SJSA1 (cell line): ENCODE measurements at places on chromosomes 2 and 18. TPM values are rescaled to one million over a fixed set of nuclear protein-coding genes. Genes with fewer than 3 reads are reported as not detected.
A peak's percentile ranks its signal among the peaks of the same experiment; 100 is the strongest.

DNA sequence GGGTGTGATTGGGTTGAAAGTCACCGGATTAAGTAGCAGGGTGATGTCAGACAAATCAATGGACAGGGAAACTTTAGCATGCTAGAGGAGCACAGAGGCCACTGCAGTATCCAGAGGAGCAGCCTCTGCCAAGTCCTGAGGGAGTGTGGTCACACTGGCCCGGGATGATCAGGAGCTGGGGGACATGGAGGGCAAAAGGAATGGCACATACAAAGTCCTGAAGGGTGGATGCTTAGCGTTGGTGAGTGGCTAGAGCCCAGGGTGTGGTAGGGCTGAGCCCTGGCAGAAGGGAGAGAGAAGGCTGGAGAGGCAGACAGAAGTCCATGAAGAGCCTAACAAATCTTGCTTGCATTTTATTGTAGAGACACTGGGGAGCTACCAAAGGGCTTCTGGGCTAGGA lies 58.9 kb downstream of the RHBDD1 start:
- H3K27ac ChIP-seq: no peak overlapping the region
- H3K36me3 ChIP-seq: no peaks in the 10 kb centered on the region

REG3G gene
- total RNA-seq: not detected in 2 replicates

CD8B2 gene
- not detected in 2 replicates for total RNA-seq

GRCh38 chr2:45675263-45675812 lies 23.9 kb downstream of the PRKCE start:
- no peak overlapping the region for H3K4me3 ChIP-seq
- H3K4me1 ChIP-seq: no peaks in the 10 kb centered on the region

DNA sequence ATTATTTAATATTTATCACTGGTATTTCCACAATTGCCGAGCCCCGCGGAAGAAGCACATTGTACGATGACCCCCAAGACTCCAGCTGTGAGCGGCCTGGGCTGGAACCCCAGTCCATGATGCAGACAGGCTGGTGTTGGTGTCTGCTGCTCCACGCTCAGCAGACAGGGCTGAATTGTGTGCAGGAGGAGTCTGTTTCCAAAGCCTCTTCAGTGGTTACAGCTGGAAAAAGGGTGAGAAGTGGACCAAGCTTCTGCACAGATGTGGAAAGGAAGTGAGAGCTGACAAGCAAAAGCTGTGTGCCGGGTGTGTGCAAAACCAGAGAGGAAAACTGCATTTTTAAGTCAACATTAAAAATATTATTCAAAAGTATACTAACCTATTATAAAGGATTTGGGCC lies 500.4 kb downstream of the GALR1 start:
- H3K4me1 ChIP-seq: no peaks in the 10 kb centered on the region
- no peak overlapping the region for H3K27ac ChIP-seq

BUB1 gene
- 52.8 and 109 TPM in 2 replicates for total RNA-seq

- H3K27me3 ChIP-seq: no peaks in the 10 kb centered on the region
- H3K4me1 ChIP-seq: no peaks in the 10 kb centered on the region
- no peak overlapping the region for H3K27ac ChIP-seq
Observed at GRCh38 chr18:57995331-57995730, 48.7 kb upstream of the NEDD4L start.

DNA sequence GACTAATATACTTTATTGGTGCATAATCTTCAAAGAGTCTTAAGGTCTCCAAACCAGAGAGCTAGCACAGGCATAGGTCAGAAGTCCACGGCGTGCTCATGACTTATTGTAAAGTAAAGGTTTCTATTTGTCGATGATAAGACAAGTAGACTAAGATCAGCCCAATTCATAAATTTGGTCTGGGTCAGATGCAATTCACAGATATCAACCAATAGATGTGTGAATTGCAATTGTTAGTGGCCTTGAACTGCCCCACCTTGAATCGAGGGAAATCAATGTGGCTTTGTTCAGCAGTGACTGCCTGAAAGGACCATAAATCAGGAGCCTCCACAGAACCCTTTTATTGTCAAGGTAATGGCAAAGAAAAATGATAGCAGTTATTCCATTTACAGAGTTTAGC lies 39.1 kb upstream of the CPS1 start:
- H3K4me1 ChIP-seq: no peaks in the 10 kb centered on the region
- H3K4me3 ChIP-seq: no peak overlapping the region
- no peaks in the 10 kb centered on the region for H3K36me3 ChIP-seq
- no peak overlapping the region for H3K27ac ChIP-seq
- no peak for DNase-seq

DNA sequence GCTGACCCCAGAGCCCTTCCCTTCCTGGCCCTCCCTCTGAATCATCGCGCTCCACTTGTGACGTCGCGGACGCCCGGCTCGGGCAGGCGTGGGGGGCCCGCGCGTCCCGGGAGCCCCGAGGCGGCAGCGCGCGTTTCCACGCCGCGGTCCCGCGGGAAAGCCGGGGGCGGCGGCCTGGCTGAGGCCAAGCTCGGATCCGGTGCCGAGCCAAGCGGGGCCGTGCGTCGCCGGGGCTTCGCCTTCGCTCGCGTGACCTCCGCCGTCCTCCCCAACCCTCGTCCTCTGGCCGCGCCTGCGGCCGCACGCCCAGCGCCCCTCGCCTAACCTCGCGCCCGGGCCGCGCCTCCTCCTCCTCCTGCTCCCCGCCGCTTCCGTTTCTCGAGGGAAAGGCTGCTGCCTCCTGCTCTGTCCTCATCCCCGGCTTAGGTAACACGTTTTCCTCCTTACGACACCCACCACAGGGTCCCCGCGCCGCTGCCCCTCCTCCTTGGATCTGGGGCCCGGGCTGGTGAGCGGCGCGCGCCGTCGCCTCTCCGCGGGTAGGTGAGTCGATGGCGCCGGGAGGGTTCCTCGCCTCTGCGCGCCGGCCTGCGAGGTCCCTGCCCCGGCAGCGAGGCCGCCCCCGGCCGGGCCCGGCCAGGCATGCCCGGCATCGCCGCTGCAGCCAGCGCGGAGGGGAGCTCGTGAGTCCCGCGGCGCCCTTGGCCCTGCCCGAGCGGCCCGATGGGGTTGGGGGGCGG lies at the start of gene INPP1:
INPP1 (plus strand) TSS at position 54 of the 740 bp plus-strand sequence. CDS start 16,514 bp downstream, outside the sequence.
- H3K4me3 ChIP-seq: peak within 1 kb of the TSS; percentile 69
- peaks cover 16% of the 10 kb centered on the region for H3K4me1 ChIP-seq
- H3K36me3 ChIP-seq: peaks cover 5% of the 10 kb centered on the region; the same call in 1 of the 2 replicates
- no peaks in the 10 kb centered on the region for H3K27me3 ChIP-seq
- DNase-seq: peak; percentile 79

GRHL1 gene
- 1.3 and 2.3 TPM in 2 replicates for total RNA-seq

GRCh38 chr2:44348400-44348799 lies 12.9 kb downstream of the PREPL start:
- H3K27me3 ChIP-seq: no peaks in the 10 kb centered on the region
- no peak overlapping the region for H3K4me3 ChIP-seq
- DNase-seq: no peak
- no peak overlapping the region for H3K27ac ChIP-seq

DNA sequence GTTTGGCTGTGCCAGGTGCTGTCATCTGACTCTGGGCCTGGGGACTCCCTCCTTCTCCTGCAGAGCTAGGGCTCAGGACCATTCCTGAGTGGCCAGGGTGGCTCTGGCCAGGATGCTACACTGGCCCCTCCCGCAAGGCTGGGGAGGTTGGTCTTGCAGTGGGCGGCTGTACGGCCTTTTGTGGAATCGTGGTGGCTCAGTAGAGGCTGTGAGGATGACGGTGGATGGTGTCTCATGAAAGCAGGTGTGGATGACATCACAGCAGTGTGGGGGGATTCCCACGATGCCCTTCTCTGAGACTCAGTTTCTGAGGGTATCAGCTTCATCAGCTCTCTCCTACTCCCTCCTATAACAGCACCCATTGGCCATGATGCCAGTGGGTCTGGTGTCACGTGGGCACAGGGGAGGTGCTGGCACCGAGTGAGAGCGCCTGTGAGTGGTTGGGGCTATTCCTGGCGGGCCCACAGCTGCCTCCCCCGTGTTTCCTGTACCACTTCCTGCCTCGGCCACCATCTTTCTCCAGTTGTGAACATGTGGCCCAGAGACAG lies 144.2 kb upstream of the HDAC4 start:
- no peak overlapping the region for H3K4me3 ChIP-seq
- peaks cover 49% of the 10 kb centered on the region for H3K27me3 ChIP-seq
- H3K27ac ChIP-seq: no peak overlapping the region
- no peaks in the 10 kb centered on the region for H3K4me1 ChIP-seq
- DNase-seq: no peak

DNA sequence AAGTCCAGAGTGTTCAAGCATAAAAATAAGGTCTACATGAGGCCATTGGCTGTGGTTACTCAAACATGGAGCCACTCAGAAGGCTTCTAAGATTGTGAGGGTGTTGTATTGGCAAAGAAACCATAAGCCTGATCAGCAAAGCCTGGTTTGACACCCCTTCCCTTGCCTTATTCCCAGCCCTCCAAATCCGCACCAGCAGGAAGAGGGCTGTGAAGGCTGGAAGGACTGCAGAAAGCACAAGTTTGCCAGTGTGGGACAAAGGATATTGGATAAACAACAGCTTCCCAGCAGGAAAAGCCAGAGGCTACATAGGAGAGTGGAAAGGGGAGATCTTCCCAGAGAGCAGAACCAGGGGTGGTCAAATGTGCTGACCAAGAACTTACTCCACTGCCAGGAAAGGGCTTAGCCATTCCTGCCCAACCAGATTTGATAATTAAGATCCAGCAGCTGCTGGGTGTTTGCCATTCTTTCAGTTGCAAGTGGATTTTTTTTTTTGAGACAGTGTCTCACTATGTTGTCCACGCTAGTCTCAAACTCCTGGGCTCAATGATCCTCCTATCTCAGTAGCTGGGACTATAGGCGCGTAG lies 1.5 kb upstream of the PRKAG3 start:
- H3K36me3 ChIP-seq: no peaks in the 10 kb centered on the region
- H3K4me1 ChIP-seq: peaks cover 8% of the 10 kb centered on the region
- DNase-seq: no peak
- H3K4me3 ChIP-seq: no peak overlapping the region

DNA sequence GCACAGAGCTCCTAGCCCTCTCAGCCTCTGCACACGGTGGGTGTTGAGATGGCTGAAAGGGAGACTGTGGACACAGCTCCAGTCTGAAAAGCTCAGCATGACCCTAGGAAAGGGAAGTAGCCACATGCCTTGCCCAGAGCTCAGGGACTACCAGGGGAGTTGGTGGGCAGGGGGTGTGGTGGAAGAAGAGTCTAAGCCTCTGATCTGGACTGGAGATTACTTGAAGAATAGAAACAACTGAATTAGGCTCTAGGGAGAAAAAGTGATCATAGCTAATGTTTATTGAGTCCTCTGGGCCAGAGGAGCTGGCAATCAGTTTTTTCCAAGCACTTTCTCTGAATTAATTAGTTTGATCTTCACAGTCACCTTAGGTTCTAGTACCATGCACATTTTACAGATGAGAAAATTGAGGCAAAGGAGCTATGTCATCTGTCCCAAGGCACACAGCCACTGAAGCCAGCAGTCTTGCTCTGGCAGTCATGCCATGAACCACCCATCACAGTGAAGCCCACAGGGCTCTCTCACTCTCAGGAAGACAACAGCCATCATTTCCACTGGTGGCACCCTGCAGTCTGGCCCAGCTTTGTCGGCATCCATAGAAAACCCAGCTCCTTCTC lies 10.3 kb downstream of the SDC1 start:
- no peak for DNase-seq
- no peaks in the 10 kb centered on the region for H3K4me1 ChIP-seq
- H3K4me3 ChIP-seq: no peak overlapping the region

DNA sequence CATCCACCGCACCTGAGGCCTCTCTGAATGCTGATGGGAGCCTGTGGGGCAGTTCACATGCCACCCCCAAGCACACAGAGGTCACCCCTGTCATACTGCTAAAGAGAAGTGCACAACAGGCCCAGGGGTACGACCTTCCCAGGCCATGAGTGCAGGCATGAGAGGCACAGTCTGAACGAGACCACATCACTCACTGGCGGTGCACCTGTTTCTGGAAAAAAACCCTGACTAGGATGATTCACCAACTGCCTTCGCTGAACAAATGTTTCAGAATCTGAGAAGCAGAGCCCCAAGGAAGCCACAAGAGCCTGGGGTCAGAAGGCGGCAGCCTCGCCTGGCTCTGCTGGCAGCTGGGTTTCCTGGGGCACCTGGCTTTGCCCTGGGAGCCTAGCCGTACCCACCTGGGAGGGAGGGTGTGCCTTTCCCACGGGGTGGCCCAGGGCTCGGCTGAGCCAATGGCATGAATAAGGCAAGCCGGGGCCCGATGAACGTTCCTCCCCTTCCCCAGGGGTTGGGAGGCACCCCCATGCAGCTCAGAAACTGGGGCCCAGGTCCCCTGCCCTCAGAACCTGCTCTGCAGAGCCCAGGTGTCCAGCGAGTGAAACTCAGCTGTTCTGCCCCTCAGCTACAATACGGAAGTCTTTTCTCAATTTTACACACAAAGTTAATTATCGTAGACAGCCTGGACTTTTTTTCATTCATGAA lies 73.8 kb downstream of the HDAC4 start:
- H3K36me3 ChIP-seq: no peaks in the 10 kb centered on the region
- H3K27me3 ChIP-seq: no peaks in the 10 kb centered on the region

CYP1B1 gene
- 5.6 and 9.8 TPM in 2 replicates for total RNA-seq

- no peaks in the 10 kb centered on the region for H3K27me3 ChIP-seq
- H3K36me3 ChIP-seq: no peaks in the 10 kb centered on the region
- no peaks in the 10 kb centered on the region for H3K4me1 ChIP-seq
- H3K27ac ChIP-seq: no peak overlapping the region
- DNase-seq: no peak
Observed at GRCh38 chr2:123895651-123896050, 129.4 kb upstream of the CNTNAP5 start.

DNA sequence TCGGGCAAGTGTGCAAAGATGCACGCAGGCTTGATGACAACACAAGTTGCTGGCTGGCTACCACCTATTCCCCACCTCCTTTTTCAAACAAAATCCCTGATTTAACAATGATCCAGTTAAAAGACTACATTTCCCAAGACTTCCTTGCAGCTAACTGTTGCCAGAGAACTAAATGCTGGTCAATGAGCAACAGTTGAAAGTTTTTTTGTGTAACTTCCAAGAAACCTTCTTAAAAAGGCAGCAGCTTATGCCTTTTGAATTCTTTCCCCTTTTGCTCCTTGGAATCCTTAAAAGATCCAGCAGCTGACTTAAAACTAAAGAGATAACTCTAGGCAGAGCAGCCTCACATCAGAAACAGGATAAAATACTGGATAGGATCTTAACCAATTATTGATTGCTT lies 38.5 kb downstream of the NPHP1 start:
- H3K36me3 ChIP-seq: no peaks in the 10 kb centered on the region
- DNase-seq: no peak
- H3K27me3 ChIP-seq: no peaks in the 10 kb centered on the region
- no peak overlapping the region for H3K4me3 ChIP-seq
- H3K4me1 ChIP-seq: no peaks in the 10 kb centered on the region
